ENCODE measurements at places on chromosomes 7 and 10. TPM values are rescaled to one million over a fixed set of nuclear protein-coding genes. Genes with fewer than 3 reads are reported as not detected.

Gene SPRN
- not detected for total RNA-seq

Gene EN2
- 5.5 TPM for total RNA-seq

Gene ZNF365
- 3.3 TPM for total RNA-seq

Gene ACBD7
- 5.7 TPM for total RNA-seq

Gene IDI2
- total RNA-seq, result not detected

Gene SPAM1
- not detected for total RNA-seq

Gene KCNH2
- not detected for total RNA-seq

Gene MTG1
- 57.6 TPM for total RNA-seq

Gene JCAD
- total RNA-seq, result under 0.01 TPM

Gene SYT15
- 0.08 TPM for total RNA-seq

Gene TMEM178B
- total RNA-seq, result 0.45 TPM

Gene HDAC9
- 12.9 TPM for total RNA-seq

All from A375 (cell line).